Right lobe of liver (tissue), 6 donors: ENCODE measurements at places on chromosomes 7 and 10. TPM values are rescaled to one million over a fixed set of nuclear protein-coding genes. Genes with fewer than 3 reads are reported as not detected.

GPRIN2 gene
- 0.43 TPM for total RNA-seq

GRCh38 chr10:112948196-112948595 lies 1.9 kb upstream of the TCF7L2 start:
- no peak for DNase-seq
- peak overlapping the region; percentile 81 for H3K27ac ChIP-seq
- H3K36me3 ChIP-seq = no peaks in the 10 kb centered on the region
- H3K27me3 ChIP-seq = no peaks in the 10 kb centered on the region
- H3K4me3 ChIP-seq = no peak overlapping the region

DNA sequence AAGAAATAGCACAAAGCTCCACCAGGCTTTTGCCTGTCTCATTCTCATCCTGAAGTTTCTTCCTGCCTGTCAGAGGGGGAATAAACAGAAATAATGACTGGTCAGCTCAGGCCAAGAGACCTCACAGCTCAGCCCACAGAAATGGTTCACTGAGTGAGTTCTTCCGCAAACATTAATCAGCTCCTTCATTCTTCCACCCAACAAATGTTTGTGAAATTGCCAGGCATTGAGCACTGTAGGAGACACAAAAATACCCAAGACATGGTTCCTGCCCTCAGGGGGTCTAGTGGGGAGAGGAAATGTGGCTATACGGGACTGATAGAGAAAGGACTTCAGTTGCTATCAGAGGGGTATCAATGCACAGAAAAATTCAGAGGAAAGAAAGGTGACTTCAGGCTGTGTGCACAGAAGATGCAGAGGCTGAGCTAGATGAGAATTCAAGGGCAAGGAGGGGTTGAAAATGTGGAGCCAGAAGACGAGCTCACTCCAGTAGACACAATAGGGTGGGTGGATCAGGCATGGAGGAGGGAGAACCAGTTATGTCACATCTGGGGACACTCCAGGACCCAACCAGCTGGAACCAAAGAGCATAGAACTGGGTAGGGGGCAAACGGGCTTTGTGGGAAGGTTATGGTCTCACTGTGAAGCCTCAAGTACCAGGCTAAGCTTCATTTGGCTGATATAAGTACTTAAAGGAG lies 20.9 kb downstream of the MYOF start:
- no peaks in the 10 kb centered on the region for H3K27me3 ChIP-seq
- no peak for DNase-seq
- no peaks in the 10 kb centered on the region for H3K4me1 ChIP-seq
- no peak overlapping the region for H3K4me3 ChIP-seq

DNA sequence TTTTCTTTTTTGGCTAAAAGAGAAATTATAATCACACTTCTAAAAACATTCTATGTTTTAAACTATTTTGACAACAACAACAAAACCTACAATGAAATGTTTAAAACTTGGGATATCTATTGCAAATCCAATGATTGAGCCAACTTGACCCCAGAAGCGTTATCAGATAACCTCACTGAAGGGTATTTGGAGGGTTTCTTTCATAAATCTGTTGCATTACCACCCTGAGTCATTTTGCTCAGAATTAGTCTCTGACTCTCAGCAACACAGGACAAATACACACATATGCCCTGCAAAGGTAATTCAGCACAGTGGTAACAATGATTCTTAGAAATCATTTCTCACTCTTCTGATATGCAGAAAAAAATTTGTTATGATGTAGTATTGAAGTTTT lies 2.3 kb upstream of the COL1A2 start:
- DNase-seq = no peak
- peak overlapping the region; percentile 2 for H3K27ac ChIP-seq
- H3K4me3 ChIP-seq = no peak overlapping the region
- H3K27me3 ChIP-seq = no peaks in the 10 kb centered on the region

DNA sequence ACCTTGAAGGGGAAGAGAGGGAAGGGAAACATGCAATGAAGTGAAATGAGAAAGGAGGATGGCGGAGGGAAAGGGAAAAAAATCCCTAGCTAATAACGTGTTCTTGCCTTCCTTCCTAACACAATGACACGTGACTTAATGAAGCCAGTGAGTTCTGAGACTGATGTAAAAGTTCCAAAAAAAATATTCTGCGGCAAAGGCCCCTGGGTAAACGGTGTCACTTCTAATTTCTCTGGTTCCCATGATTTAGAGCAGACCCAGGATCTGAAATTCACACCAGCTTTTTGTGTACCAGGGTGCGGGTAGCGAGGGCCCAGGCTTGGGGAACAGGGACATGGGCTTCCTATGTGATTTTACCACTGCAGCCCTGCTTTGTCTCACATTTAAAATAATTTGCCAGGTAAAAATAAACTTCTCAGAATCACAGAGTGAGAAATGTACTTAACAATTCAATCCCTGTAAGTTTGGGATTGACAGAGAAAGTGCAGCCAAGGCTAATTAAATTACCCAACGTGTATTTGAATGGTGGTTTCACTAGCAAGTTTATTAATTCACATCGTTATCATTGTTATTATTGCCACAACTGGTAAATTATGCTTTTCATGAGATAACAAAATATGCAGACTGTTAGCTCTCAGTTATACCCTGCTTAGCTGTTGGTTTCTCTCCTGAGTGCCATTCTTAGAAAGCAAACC lies 182.4 kb downstream of the SEM1 start:
- H3K4me3 ChIP-seq = no peak overlapping the region
- H3K27me3 ChIP-seq = no peaks in the 10 kb centered on the region
- no peak overlapping the region for H3K27ac ChIP-seq
- peaks cover 2% of the 10 kb centered on the region for H3K4me1 ChIP-seq
- H3K36me3 ChIP-seq = no peaks in the 10 kb centered on the region

- no peaks in the 10 kb centered on the region for H3K36me3 ChIP-seq
- H3K4me3 ChIP-seq = no peak overlapping the region
- no peak for DNase-seq
- no peaks in the 10 kb centered on the region for H3K27me3 ChIP-seq
- no peaks in the 10 kb centered on the region for H3K4me1 ChIP-seq
Observed at GRCh38 chr7:157876469-157877285, 539.9 kb downstream of the DNAJB6 start.

- peak overlapping the region; percentile 55 for H3K4me3 ChIP-seq
- no peaks in the 10 kb centered on the region for H3K4me1 ChIP-seq
- peak; percentile 80 for DNase-seq
- peak overlapping the region; percentile 24 for H3K27ac ChIP-seq
- no peaks in the 10 kb centered on the region for H3K36me3 ChIP-seq
- no peaks in the 10 kb centered on the region for H3K27me3 ChIP-seq
Observed at GRCh38 chr10:21517134-21518031, 8.1 kb downstream of the SKIDA1 start.

GRCh38 chr7:158765020-158765419 lies 60.4 kb upstream of the NCAPG2 start:
- no peaks in the 10 kb centered on the region for H3K36me3 ChIP-seq
- DNase-seq = no peak
- no peaks in the 10 kb centered on the region for H3K27me3 ChIP-seq
- H3K4me3 ChIP-seq = no peak overlapping the region

TRIM73 gene
- total RNA-seq = 0.31 TPM

- no peaks in the 10 kb centered on the region for H3K4me1 ChIP-seq
- no peaks in the 10 kb centered on the region for H3K36me3 ChIP-seq
- no peak overlapping the region for H3K27ac ChIP-seq
Observed at GRCh38 chr7:105775580-105775979, 100.8 kb downstream of the ATXN7L1 start.

- H3K36me3 ChIP-seq = no peaks in the 10 kb centered on the region
- no peaks in the 10 kb centered on the region for H3K4me1 ChIP-seq
- no peaks in the 10 kb centered on the region for H3K27me3 ChIP-seq
- no peak overlapping the region for H3K4me3 ChIP-seq
- H3K27ac ChIP-seq = no peak overlapping the region
Observed at GRCh38 chr7:102004848-102005247, 187.4 kb downstream of the CUX1 start.

DNA sequence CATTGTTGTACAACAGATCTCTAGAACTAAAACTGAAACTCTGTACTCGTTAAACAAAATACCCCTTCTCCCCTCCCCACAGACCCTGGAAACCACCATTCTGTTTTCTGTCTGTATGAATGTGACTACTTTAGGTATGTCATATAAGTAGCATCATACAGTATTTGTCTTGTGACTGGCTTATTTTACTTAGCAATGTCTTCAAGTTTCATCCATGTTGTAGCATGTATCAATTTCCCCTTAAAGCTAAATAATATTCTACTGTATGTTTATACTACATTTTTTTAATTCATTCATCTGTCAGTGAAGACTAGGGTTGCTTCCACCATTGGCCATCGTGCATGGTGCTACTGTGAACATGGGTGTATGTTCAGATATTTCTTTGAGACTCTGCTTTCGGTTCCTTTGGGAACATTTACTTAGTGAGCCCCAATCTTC lies 71.2 kb upstream of the RPA3 start:
- no peaks in the 10 kb centered on the region for H3K36me3 ChIP-seq
- H3K27ac ChIP-seq = no peak overlapping the region
- DNase-seq = no peak
- H3K4me1 ChIP-seq = no peaks in the 10 kb centered on the region
- H3K27me3 ChIP-seq = no peaks in the 10 kb centered on the region

DNA sequence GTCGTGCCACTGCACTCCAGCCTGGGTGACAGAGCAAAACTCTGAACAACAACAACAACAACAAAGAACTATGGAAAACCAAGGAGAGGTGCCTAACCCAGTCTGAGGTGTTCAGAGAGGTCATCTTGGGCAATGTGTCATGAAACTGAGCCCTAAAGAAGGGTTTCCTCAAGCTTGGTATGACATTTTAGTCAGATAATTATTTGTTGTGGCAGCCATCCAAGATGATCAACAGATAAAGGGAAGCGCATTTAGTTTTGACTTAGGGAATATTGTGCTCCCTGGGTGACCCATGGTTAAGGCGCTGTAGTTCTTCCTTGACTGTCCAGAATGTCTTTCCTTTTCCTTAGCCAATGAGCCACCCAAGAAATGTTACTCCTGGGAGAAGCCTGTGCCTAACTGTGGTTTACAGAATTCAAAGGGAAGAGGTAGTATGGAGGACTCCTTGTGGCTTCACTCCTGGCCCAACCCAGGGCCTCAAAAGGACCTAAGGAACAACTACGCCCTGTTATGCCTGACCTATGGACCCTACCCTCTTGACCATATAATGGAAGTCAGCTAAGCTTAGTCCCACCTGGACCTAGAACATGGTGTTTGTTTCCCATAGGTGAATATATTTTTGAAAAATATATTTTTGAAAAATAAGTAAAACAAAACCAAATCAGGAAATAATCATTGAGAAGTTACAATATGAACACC lies 42.4 kb downstream of the TPST1 start:
- H3K27me3 ChIP-seq = no peaks in the 10 kb centered on the region
- no peak overlapping the region for H3K4me3 ChIP-seq
- no peak for DNase-seq
- H3K36me3 ChIP-seq = no peaks in the 10 kb centered on the region
- no peaks in the 10 kb centered on the region for H3K4me1 ChIP-seq

PDK4 gene
- 91.3 TPM for total RNA-seq

ZNF467 gene
- total RNA-seq = 14.6 TPM

DNA sequence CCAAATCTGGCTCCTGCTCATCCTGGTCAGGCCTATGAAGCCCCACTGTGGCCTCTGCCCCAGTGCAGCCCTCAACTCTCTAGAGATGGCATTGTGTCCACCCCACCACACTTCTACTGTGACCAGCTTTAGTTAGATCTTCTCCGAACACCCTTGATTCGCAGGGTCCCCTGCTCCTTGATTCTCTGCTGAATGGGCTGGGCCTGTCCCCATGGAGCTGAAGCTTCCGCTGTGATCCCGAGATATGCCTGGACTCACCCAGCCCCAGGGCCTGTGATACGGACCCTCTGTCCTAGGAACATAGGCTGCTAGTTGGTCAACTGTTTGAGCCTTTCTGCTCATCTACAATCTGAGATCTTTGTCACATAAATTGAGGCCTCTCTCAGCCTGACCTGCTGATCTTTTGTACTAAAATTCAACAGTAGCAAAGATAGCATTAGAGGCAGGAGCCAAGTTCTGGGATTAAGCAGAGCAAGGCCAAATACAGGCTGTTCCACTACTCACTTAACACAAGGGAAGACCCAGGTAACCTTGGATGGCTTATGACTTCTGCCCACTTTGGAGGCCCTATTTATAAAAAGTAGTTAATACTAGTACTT lies 6.5 kb upstream of the PPIF start:
- H3K4me1 ChIP-seq = peaks cover 57% of the 10 kb centered on the region
- H3K27me3 ChIP-seq = no peaks in the 10 kb centered on the region
- DNase-seq = peak; percentile 52
- no peak overlapping the region for H3K4me3 ChIP-seq
- no peaks in the 10 kb centered on the region for H3K36me3 ChIP-seq

C10orf62 gene
- 2.9 TPM for total RNA-seq

OR2A12 gene
- total RNA-seq = not detected

ATOH7 gene
- 1.1 TPM for total RNA-seq

DNA sequence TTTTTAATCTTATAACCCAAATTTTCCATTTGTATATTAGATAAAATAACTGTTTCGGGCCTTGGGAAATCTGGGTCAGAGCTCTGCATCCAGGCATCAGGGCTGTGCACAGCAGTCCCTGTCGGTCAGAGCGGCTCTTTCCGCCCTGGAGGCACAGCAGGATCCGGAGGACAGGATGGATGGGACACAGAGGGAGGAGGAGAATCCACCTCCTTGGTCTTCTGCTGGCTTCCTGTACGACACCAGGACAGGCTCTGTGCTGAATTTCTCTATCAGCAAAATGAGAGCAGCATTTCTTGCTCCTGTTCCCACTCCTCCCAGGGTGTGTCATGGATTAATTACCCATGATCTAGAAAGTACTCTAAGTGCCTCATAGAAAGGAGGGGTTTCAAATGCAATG lies 254.9 kb downstream of the SKAP2 start:
- H3K27me3 ChIP-seq = no peaks in the 10 kb centered on the region
- no peaks in the 10 kb centered on the region for H3K4me1 ChIP-seq
- no peak for DNase-seq
- H3K27ac ChIP-seq = no peak overlapping the region

DNA sequence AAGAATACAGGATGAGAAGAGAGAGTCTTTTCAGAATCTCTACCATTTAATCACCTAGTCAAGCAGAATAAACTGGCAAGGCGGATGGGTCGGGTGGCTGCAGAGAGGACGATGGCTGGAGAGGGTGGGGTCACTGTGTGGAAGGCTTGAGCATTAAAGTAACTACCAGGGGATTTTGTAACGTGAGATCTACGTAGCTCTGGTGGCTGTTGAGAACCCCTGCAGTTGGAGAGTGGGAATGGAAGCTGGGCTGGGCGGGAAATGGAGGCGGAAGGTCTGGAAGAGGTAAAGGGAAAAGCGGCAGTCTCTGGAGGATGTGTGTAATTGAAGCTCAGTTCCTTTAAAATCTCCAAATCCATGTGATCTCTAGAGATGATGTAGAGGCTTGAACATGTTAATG lies 135.0 kb downstream of the GATA3 start:
- no peak for DNase-seq
- no peak overlapping the region for H3K27ac ChIP-seq
- H3K4me3 ChIP-seq = no peak overlapping the region
- H3K27me3 ChIP-seq = no peaks in the 10 kb centered on the region
- H3K4me1 ChIP-seq = no peaks in the 10 kb centered on the region

- H3K27me3 ChIP-seq = no peaks in the 10 kb centered on the region
- H3K4me1 ChIP-seq = peaks cover 12% of the 10 kb centered on the region
- H3K27ac ChIP-seq = no peak overlapping the region
Observed at GRCh38 chr10:112775892-112776674, 174.0 kb upstream of the TCF7L2 start.
